ENCODE measurements at places on chromosomes 1 and 21. TPM values are rescaled to one million over a fixed set of nuclear protein-coding genes. Genes with fewer than 3 reads are reported as not detected.
A peak's percentile ranks its signal among the peaks of the same experiment; 100 is the strongest.

NCAM2 gene
- total RNA-seq = not detected

- H3K4me3 ChIP-seq = no peak overlapping the region
- H3K27ac ChIP-seq = no peak overlapping the region
- H3K4me1 ChIP-seq = peaks cover 6% of the 10 kb centered on the region
- no peaks in the 10 kb centered on the region for H3K27me3 ChIP-seq
These were observed 58.3 kb upstream of the FMN2 start for GRCh38 chr1:240033406-240033805.

- no peaks in the 10 kb centered on the region for H3K27me3 ChIP-seq
- no peaks in the 10 kb centered on the region for H3K4me1 ChIP-seq
- no peak overlapping the region for H3K4me3 ChIP-seq
- no peaks in the 10 kb centered on the region for H3K36me3 ChIP-seq
- no peak for DNase-seq
These were observed 25.2 kb upstream of the PRRC2C start for GRCh38 chr1:171460018-171460620.

- H3K4me3 ChIP-seq = no peak overlapping the region
- peak; percentile 69 for DNase-seq
- H3K36me3 ChIP-seq = no peaks in the 10 kb centered on the region
These were observed 23.0 kb upstream of the WLS start for GRCh38 chr1:68255301-68255700.

DNA sequence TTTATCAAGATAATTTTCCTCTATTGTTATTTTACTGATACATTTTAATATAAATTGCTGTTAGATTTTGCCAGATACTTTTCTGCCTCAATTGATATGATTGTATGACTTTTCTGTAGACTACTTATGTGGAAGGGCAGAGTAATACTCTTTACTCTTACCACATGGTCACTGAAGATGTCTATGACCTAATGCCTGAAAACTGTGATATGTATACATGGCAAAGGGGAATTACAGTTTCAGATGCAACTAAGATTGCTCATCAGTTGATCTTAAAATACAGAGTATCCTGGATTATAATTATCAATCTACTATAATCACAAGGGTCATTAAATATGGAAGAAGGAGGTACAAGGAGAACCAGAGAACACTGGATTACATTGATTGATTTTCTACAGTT lies 1528.0 kb downstream of the BRINP3 start:
- no peak for DNase-seq
- no peaks in the 10 kb centered on the region for H3K4me1 ChIP-seq
- H3K27me3 ChIP-seq = no peaks in the 10 kb centered on the region

DNM3 gene
- 0.68 TPM for total RNA-seq

DNA sequence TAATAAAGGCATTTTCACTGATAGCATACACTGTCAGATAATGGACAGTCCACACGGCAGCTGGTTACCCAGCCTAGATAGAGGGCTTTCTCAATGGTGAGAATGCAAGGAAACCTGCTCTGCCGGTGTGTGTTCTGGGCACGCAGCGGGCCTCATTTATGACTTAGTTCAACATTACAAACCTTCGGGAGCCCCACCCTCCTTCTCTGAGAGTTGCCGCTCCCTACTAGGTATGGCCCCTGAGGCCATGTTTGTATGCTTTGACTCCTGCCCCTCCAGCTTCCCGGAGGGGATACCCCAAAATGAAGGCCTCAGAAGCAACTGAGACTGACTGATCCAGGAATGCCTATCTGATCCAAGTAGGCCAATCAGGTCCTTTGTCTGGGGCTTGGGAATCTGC lies 17.2 kb upstream of the FABP3 start:
- DNase-seq = no peak
- H3K27ac ChIP-seq = no peak overlapping the region
- no peaks in the 10 kb centered on the region for H3K27me3 ChIP-seq
- H3K36me3 ChIP-seq = no peaks in the 10 kb centered on the region
- H3K4me1 ChIP-seq = no peaks in the 10 kb centered on the region

CFHR5 gene
- total RNA-seq = not detected

DNA sequence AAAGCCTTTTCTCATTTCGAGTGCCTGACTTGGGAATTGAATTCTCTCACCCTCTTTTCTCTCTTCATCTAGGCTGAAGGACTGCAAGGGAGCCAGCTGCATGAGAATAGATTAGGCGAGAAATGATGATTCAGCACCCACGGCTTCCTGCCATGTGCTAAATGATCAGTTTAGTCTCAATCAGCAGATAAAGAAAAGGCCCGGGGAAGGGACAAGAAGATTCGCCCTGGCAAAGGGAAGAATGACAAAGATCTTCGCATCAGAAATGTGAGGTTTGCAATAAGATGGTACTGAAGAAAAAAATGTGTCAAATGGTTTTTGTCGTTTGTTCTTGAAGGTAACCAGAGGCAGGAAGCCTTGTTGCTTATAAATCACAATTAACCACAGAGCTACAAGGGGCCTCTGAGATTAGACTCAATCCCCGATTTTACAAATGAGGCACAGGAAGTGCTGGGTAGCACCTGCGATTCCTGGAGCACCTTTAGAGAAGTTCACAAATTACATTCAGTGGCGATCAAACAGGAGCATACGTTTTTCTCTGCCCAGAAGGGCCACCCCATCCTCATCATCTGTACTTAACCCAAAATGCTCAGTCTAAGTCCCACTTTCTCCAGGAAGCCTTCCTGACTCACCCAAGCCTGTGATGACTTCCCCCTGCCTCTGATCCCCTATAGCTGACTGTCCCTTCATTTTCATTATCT lies 183.4 kb downstream of the ZNF281 start:
- H3K4me3 ChIP-seq = no peak overlapping the region
- DNase-seq = no peak
- no peak overlapping the region for H3K27ac ChIP-seq
- H3K4me1 ChIP-seq = peaks cover 36% of the 10 kb centered on the region

SLC35F3 gene
- 3.3 TPM for total RNA-seq

ATP1A2 gene
- total RNA-seq = 0.07 TPM

GNAT2 gene
- total RNA-seq = not detected

DNA sequence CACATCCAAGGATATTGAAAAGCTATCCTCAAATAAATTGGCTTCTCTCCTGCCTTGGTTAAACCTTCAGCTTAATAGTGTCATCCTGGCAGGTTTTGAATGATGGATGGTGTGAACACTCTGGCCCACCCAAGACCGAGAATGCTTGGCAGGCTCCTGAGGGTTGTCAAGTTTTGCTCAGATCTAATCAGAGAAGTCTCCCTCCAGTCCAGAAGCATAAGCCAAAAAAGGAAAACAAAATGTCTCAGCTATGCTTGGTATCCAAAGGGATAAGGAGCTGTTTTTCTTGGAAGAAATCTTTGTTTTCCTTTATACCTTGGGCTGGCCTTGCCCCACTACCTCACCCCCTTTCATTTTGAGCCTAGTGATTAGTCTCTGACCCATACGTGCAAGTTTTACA lies 172.7 kb downstream of the CRB1 start:
- no peak overlapping the region for H3K4me3 ChIP-seq
- H3K27me3 ChIP-seq = no peaks in the 10 kb centered on the region
- DNase-seq = peak; percentile 18
- no peaks in the 10 kb centered on the region for H3K36me3 ChIP-seq
- H3K27ac ChIP-seq = no peak overlapping the region

DNA sequence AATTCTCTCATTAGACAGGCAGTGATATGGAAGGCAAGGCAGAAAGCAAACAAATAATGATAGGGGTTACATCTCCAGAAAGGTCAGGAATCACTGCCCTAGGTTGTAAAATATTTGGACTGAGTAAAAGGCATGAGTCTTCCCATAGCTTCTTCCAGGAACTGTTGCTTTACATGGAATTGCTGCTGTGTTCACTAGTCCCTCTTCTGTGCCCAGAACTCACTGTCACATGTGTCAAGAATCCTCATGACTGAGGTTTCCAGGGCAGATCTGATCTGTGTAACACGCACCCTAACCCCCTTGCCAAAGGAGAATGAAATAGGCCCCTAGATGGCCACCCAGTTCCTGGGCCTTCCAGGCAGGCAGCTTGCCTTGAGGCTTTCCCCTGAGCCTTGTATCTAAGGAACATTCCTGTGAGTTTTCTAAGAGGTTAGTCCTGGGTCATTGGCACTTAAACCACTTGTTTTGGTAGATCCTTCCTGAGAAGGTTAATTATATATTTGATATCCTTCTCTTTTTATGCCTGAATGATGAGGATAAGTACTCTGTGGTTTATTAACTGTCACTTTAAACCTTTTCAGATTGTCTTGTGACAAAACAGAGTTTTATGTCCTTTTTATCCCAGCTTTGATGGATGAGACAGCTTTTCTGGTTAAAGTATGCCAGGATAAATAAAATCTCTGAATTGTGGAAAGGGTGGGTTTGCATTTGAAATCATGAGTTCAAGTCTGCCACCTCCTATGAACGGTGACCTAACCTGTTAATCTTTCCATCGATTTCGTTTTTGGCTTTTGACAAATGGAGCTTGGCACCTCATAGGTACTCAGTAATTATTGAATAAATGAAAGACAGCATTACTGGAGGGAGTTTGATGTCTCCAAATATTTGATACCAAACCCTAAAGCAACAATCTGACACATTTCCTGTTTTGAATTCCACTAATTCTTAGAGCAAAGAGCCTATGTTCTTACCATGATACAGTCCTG lies 163.3 kb downstream of the DHRS3 start:
- no peaks in the 10 kb centered on the region for H3K27me3 ChIP-seq
- no peak for DNase-seq
- H3K4me3 ChIP-seq = no peak overlapping the region
- H3K4me1 ChIP-seq = peaks cover 24% of the 10 kb centered on the region

TSTD1 gene
- total RNA-seq = 35.2 TPM

DNA sequence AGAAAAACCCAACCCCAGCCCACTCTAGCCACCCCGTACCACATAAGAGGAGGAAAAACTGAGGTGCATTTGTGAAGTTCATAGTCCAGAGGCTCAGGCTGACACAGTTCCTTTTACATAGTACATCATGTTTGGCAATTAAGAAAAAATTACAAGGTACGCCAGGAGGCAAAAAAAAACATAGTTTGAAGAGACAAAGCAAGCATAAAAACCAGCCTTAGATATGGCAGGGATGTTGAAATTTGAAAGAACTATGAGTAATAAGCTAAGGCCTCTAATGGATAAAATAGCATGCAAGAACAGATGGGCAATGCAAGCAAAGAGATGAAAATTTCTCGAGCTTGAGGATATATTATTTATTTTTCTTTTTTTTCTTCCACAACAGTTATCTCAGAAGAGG lies 31.9 kb downstream of the MIXL1 start:
- DNase-seq = peak; percentile 13
- peaks cover 28% of the 10 kb centered on the region for H3K36me3 ChIP-seq
- no peaks in the 10 kb centered on the region for H3K27me3 ChIP-seq
- peak overlapping the region; percentile 1 for H3K27ac ChIP-seq
- peaks cover 14% of the 10 kb centered on the region for H3K4me1 ChIP-seq
- H3K4me3 ChIP-seq = no peak overlapping the region

DNA sequence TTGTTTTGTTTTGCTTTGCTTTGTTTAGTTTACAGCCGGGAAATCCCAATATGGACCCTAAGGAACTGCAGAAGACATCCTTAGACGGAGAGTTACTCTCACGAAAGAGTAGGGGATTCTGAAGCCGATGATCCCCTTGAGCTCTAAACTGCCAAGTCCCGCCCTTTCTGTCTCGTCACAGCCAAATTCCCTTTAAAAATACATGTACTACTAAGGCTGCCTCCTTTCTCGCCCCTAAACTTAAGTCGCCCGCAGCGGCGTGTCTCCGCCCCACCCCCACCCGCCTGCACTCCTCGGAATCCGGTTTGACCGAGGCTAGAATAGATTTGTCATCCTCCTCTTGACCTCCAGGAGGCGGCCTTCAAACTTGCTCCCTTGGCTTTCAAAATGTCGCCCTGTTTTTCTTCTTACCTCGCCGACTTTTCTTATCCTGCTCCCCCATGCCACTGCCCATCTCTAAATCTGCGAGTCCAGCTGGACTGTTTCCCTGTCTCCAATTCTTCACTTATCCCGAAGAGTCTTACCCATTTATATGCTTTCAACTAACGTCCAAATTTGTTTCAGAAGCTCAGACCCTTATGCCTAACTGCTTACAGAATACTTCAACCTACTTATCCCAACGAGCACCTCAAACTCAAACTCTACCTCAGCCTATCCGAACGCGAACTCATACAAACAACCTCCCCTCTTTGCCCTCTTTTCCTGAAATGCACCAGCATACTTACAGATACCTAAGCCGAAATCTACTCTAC lies 10.9 kb upstream of the BOLA1 start:
- no peaks in the 10 kb centered on the region for H3K4me1 ChIP-seq
- H3K27me3 ChIP-seq = no peaks in the 10 kb centered on the region
- peak; percentile 95 for DNase-seq
- no peak overlapping the region for H3K27ac ChIP-seq

- H3K4me3 ChIP-seq = no peak overlapping the region
- H3K36me3 ChIP-seq = no peaks in the 10 kb centered on the region
- peak; percentile 24 for DNase-seq
- peaks cover 47% of the 10 kb centered on the region for H3K27me3 ChIP-seq
These were observed 25.2 kb upstream of the KIF26B start for GRCh38 chr1:245129319-245130240.

DNA sequence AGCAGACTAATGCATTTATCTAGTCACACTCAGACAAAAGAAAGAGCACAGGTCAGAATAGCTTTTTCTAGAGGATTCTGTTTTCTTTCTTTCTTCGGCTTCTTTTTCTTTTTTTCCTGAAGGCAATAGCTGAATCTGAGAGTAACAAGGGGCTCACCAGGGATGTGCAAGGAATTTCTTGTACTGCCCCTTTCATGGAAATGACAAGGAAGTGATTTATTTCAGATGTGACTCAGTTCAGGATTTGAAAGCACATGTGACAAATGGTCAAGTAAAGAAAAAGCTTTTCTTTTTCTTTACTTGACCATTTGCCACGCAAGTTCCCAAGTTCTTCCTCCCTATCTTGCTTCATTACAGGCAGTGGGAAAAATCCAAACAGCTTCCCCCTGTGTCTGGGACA lies 202.0 kb downstream of the GABPA start:
- no peak overlapping the region for H3K4me3 ChIP-seq
- no peak for DNase-seq
- no peaks in the 10 kb centered on the region for H3K27me3 ChIP-seq
- peaks cover 15% of the 10 kb centered on the region for H3K36me3 ChIP-seq
- H3K27ac ChIP-seq = no peak overlapping the region

CFAP141 gene
- total RNA-seq = not detected

HPCAL4 gene
- total RNA-seq = not detected

DNA sequence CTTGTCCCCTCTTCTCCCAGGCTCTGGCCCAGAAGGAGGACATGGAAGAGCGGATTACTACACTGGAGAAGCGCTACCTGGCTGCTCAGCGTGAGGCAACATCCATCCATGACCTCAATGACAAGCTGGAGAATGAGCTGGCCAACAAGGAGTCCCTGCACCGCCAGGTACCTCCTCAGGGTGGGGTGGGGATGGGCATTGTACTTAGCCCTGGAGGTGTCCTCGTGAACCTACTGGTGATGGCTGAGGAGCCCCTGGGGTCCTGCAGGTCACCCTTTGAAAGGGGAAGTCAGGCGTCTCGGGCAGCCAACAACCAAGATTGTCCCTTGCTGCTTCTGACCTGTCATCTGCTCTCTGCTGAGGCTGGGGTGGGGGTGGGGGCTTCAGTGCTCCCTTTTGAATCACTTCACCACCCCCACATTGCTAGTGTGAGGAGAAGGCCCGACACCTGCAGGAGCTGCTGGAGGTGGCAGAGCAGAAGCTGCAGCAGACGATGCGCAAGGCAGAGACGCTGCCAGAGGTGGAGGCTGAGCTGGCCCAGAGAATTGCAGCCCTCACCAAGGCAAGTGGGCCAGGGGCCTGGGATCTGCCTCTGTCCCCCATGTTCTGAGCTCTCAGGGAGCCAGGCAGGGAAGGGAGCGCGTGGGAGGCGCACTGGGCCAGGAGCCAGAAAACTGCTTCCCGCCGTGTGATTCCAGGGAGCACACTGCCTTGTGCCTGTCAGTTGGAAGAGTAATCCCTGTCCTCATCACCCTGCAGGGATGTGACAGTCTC lies 19.7 kb downstream of the PPFIA4 start:
- no peaks in the 10 kb centered on the region for H3K36me3 ChIP-seq
- no peak overlapping the region for H3K27ac ChIP-seq
- H3K4me1 ChIP-seq = peaks cover 13% of the 10 kb centered on the region
- no peak overlapping the region for H3K4me3 ChIP-seq
- peak; percentile 71 for DNase-seq
